NCI-H1417 treated with DMSO at 0.1 percent for 48 hours (cell line): ENCODE measurements at places on chromosomes 3 and 15.

DNA sequence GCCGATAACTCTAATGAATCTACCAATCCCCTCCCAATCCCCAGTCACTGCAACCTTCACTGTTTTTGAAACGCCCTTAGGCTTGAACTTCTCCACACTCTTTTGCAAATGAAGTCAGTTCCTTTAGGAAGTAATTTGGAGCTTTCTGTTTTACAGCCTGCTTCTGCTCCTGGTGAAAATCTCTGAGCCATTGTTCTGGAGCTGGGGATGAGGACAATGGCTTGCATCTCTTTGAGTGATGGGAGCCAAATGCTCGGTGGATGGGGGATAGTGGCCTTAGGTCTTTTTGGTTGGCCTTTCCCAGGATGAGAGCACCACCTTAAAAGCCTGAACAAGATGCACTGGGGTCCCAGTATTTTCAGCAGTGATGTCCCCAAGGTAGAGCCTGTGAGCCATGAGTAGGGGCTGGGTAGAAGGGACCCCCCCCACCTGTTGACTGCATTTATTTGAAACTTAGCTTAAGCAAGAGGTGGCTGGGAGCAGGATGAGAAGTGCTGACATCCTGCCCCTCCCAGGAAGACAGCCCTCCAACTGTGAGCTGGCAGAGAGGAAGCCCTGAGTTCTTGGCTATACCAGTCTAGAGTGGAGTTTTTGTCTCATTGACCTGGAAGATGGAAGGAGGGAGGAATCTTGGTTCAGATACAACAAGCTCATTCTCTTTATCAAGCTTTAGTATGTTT, 7.6 kb upstream of the MYO5C start:
- DNase-seq = no peak

DNA sequence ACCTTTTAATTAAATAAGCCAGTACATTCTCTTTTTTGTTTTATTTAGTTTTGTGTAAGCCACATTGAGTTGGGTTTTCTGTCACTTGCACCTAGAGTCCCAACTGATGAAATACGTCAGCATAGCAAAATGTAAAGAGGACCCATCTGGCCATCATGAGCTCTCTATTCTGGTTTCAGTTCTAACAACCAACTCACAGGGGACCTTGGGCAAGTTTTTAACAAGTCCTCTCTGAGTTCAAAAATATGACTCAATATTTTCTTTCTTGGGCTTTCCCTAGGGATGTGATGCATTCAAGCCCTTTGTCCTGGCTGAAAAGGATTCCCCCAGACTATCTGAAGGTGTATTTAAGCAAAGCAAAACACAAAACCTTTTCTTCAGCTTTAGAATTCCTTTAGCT, 32.9 kb downstream of the PLCH1 start:
- DNase-seq = no peak

DNA sequence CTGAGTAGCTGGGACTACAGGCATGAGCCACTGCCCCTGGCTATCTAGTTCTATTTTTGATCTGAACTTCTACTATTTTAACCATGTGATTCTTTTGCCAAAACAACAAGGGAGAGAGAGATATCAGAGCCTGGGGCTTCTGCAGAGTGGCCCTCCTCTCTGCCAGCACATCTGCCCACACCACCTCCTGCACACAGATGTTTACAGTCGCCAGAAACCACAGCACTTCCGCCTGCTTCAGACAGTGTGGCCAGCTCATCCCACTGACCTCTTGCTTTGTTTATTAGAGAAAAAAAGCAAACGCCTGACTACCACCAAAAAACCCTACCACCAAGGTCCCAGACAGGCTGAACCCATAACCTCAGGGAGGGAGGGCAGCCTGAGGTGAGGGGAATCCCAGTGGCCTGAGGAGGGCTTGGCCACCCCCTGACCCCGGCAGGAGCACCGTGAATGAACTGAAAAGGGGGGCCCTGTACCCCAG, 85.9 kb upstream of the ABHD2 start:
- no peak for DNase-seq

DNA sequence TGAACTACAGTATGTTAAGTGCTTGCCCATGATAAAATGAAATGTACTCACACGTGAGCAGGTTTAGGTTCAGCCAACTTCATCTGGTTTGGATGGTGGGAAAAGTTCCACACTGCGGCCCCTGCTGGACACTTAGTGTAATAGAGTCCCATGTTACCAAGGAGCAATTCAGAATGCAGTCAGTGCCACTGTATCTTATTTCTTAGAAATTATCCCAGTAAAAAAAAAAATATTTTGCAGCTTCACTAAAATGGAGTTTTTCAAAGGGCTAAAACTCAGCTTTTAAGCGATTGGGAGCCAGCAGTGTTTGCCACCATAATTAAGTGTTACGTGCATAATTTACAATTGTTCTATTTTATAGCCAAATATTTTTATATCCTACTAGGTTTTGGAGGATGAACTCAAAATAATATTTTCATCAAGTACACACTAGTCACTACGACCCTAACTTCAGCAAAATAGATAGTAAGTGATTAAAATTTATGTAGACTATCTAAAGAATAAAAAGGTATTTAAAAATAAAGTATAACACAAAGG, 371.7 kb upstream of the GBE1 start:
- DNase-seq = no peak

DNA sequence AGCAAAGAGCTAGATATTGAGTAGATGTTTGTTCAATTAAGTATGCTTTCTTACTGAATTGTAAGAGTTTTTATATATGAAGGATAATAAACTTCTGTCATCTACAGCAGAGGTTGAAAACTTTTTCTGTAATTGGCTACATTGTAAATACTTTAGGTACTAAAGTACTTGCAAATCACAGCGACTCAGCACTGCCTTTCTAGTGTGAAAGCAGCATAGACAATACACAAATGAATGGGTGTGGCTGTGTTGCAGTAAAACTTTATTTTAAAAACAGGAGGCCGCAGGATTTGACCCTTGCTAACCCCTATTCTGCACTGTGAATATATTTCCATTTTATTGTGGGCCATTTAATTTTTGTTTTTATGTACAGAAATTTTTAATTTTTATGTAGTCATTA, 104.3 kb upstream of the TMC3 start:
- DNase-seq = no peak

DNA sequence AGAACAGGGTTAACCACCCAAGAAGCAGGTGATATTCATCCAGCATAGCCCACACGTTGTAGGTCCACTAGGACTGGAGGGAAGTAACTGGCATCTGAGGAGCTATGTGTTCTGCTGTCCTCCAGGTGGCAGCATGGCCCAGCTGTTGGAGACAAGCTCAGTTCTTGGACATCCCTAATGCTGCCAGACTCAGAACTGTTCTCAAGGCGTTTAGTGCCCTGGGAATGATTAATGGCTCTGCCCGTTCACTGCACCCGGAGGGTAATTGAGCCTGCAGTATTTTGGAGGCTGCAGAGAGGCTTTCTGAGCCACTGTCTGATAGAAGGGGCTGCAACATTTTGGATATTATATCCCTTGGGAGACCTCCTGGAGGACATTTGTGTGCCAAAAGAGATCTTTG, 521.3 kb upstream of the SEMA6D start:
- DNase-seq = peak; percentile 43

DNA sequence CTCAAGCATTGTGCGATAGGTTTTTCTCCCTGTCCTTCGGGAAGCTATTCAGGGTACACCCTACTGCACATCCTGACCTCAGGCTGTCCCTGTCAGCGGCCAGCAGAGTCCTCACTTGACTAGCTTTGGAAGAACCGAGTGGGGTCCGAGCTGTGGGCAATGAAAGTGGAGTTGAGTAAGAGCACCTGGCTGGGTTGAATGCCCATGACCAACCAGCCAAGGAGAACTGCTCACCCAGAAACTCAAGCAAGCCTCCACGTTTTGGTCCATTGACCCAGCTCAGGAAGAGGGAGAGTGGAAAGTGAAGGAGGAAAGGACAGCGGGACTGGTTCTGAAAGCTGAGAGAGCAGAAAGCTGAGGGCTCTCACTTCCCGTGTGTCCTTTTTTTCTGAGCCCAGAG, 36.0 kb upstream of the HDGFL3 start:
- no peak for DNase-seq
